GM18507 (cell line): ENCODE measurements at places on chromosomes 5 and 9.

DNA sequence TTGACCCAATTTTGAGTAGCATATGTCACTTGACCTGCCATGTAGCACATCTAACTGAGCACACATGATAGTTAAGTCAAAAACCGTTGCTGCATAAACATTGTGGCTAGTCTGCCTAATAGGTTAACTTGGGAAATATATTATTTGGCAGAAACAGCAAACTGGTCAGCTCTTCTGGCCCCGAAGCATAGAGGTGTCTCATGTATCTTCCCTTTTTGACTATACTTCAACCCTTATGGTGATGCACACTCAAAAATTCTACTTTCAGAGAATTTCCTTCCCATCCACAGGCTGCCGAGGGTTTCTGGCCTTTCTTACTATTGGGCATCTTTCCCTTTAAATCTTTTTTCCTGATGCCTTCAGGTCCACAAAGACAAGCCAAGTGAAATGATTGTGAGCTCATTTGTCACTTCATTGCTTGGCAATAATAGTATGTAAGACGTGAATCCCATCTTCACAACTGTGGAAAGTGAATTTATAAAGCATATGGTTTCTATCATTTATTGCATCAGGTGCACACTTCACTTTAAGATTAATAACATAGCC lies 41.2 kb downstream of the MOCS2 start:
- no peak for DNase-seq

GRCh38 chr9:34987160-34987901 lies 2.2 kb upstream of the DNAJB5 start:
- no peak for DNase-seq

GRCh38 chr9:35665471-35665818 lies 450 bp upstream of the ARHGEF39 start:
- DNase-seq = no peak

DNA sequence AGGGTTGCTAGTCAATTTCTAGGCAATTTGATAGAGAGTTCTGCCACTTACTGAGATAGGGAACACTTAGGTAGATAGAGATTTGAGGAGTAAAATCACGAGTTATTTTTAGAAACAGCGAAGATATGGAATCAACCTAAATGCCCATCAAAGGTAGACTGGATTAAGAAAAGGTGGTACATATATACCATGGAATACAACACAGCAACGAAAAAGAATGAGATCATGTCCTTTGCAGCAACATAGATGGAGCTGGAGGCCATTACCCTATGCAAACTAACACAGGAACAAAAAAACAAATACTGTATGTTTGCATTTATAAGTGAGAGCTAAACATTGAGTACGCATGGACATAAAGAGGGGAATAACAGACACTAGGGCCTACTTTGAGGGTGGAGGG lies 9.7 kb downstream of the ELL2 start:
- no peak for DNase-seq
